GF-D8 (cell line): ENCODE measurements at places on chromosomes 3 and 15.

DNA sequence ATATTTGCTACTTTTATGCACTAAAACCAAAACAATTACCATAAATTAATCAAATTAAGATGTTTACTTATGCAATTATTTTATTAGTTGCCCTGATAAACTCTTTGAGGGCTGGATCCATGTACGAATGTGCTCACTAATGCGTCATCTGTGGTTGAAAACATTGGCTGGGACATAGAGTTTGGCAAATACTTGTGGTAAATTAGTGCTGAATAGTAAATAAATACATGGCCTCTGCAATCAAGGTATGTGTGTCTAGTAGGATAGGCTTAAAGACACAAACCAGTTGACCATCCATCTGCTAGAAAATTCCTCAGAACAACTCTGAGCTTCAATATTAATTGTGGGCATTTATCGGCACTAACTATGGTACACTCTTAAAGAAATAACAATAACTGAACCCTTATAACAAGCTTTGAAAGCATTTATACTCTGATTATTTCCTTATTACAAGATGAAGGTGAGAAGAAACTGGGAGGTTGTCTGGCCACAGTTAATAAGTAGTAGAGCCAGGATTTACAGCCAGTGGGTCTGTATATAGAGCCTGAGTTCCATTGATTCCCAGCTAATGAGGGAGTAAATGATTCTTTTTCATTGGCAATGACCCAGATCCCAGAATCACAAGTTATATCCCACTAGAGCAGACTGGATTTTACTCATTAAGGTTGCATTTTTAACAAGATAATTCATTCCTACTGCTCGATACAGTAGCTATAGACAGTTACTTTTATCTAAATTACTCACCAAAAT lies 169.5 kb upstream of the CNTN6 start:
- no peak for DNase-seq

DNA sequence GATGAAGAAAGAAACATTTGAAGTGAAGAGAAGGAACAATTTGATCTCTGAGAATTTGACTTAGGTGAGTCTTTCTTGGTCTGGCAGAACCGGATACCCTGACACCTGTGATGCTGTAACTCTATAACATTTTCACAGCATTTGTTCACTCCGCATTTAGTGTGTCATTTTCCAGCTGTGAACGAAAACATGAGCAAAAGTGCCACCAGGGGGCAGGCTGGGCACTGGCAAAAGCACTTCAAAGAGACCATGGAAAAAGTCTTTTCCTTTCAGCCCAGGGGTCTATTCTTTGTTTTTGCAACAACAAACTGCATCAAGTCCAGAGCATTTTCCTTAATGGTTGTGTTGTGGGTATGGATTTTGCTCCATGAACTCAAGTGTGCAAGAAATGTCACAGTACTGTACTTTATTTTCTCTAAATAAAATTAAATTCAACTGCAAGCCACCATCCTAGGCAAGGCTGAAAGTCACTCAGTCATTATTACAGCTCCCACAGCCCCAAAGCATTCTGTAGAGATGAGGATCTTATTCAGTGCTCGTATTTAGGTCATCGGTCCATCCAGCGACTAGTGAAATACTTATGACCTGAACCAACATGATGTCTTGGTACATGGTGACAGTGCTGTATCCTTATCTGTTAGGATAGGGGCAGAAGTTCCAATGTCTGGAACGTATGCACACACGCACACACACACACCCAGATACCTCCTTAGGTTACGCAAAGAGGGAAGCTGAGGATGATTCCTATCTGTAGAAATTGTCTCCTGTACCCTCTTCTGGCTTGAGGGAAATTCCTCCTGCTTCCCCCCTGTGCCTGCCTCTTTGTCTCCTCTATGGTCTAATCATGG lies 125.5 kb downstream of the GADL1 start:
- peak; percentile 2 for DNase-seq

DNA sequence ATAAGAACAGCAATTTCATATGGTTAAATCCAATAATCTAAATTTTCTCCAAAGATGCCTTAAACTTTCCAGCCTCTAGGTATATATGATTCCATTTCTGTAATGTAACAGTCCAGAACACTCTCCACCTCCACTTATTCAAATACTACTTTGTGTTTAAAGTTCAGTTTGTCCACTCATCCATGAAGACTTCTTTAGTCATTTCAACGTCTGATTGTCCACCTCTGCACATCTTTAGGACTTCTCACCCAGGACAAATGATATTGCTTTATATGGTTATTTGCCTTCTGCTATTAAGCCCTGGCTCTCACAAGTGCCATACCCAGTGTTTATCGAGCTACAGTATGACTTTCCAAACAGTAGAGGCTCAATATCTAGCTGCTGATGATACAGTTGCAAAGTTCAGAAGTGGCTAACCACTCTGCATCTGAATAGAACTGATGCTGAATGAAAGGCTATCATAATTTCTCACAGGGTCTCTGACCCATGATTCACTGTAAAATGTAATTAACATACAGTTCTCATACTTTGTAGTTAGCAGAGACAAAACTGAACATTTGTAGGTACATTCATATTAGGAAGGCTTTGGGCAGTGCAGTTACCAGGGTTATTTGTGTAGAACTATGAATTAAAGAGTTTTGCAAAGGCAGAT lies 93.7 kb upstream of the MBNL1 start:
- no peak for DNase-seq

DNA sequence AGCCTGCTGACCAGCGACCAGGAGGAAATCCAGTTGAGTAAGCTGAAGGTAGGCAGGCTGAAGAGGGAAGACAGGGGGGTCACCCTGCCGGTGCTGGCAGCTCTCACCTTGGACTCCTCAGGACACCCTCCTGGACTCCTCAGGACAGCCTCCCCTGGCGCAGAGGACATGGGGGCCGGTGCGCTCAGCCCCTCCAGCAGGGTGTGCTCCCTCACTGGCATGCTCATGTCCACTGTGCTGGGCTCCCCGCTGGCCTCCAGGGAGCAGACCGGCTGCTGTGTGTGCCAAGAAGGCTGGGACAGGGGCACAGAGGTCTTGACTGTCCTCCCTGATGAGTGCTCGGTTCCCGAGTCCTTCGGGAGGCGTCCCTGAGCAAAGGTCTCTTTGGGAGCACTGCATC lies 183.6 kb downstream of the ATP10A start:
- DNase-seq: no peak

DNA sequence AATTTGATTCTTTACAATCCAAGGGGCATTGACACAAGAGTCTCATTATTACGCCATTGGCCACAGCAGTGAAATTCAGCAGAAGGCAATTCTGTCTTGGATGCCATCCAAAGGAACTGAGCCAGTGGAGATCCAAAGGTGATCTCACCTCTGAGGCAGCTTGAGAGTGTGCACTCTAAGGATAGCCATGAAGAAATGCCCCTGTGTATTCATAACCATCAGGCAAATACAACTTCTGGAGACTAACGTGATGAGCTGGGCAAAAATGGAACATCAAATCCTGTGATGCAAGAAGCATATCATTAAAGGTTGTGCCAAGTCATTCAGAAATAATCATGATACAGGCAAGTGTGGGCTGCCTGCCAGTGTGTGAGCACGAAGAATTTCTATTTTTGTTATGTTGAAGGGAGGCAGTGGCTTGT lies 41.4 kb downstream of the ROBO2 start:
- DNase-seq: no peak

DNA sequence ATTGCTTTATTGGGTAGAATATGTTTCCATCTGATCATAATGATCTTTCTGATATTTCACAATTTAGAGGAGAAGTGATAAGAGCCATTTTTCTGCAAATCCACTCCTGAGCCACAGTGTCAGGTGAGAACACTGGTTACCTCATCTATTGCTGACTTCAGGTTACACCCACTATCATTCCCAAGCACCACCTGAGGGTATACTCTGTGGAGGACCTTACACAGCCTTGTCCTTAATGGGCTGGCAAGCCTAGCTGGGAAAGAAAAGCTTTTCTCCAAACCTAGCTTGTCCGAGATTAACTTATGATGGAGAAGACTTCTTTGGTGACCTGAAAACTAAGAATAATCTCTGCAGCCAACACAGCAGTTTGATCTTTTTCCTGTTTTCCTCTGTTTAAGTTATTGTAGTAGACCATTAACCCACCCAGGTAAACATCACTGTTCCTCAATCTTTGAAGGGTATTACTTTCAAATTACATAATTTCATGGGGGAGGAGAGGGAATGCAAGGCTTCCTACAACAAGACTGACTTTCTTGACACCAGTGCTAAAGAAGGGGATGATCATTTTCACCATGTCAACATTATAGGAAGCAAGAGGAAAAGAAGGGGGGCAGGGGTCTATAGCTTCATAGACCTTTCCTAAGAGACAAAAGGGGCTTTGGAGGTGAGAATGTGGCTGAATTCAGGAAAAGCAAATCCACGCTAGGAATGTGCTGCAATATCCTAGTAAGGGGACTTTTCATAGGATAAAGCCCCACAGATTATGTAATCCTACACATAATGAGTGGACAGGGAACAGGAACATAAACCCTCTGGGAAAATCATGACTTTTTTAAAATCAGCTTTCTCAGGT lies 1.7 kb downstream of the NCEH1 start:
- DNase-seq: no peak

DNA sequence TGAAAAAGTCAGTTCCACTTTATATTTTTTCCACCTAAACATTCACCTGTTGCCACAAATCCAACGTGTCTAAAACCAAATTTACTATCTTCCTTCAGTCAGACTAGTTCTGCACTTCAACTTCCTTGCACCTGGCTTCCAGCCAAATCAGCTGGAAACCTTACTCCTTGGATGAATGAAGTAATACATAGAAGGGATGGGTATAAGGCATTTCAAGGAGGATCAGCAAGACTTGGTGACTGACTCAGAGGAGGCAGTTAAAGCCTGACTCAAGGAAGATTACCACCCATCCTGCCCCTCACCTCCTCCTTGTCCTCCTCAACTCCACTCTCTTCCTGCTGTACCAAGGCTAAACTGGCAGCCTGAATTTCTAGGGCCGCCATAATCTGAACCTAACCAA lies 37.1 kb downstream of the QTRT2 start:
- DNase-seq: no peak

- DNase-seq: no peak
These were observed 17.0 kb downstream of the MAGI1 start for GRCh38 chr3:66021731-66022131.

- no peak for DNase-seq
These were observed 224.9 kb upstream of the COL8A1 start for GRCh38 chr3:99413504-99413903.

DNA sequence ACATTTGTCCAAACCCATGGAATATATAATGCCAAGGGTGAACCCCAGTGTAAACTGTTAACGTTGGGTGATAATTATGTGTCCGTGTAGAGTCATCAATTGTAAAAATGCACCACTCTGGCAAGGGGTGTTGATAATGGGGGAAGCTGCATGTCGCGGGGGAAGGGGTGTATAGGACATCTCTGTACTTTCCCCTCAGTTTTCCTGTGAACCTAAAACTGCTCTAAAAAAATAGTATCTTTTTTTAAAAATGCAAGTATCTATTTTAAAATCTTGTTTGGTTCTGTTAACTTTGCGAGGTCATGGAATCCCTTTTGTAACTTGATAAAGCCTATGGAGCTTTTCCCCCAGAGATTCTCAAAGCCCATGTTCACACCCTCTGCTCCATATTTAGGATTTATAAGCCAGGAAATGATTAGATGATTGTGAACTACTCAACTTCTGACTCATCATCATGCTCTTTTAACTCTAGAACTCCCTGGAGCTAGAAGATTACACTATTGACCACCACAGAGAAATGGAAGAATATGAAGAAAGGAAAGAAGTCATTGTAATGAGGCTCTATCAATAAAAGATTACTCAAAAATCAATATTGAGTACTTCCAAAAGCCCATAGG lies 56.1 kb upstream of the C3orf49 start:
- no peak for DNase-seq
